Caco-2 (cell line): ENCODE measurements at places on chromosomes 16 and 17. TPM values are rescaled to one million over a fixed set of nuclear protein-coding genes. Genes with fewer than 3 reads are reported as not detected.

ZNF469 gene
- 0.07 and 0.12 TPM in 2 replicates for total RNA-seq

TIMM22 gene
- 20.1 and 20.6 TPM in 2 replicates for total RNA-seq

PLA2G10 gene
- total RNA-seq: 1.00 and 1.4 TPM in 2 replicates

GRCh38 chr16:80803339-80804055 is 901 bp downstream of the CDYL2 start:
- peak; percentile 28 for DNase-seq
- H3K27me3 ChIP-seq: no peaks in the 10 kb centered on the region; the same call in 1 of the 2 replicates
- H3K27ac ChIP-seq: no peak overlapping the region
- H3K4me1 ChIP-seq: no peaks in the 10 kb centered on the region
- peak overlapping the region; percentile 43 for H3K4me3 ChIP-seq
- no peaks in the 10 kb centered on the region for H3K36me3 ChIP-seq

DNA sequence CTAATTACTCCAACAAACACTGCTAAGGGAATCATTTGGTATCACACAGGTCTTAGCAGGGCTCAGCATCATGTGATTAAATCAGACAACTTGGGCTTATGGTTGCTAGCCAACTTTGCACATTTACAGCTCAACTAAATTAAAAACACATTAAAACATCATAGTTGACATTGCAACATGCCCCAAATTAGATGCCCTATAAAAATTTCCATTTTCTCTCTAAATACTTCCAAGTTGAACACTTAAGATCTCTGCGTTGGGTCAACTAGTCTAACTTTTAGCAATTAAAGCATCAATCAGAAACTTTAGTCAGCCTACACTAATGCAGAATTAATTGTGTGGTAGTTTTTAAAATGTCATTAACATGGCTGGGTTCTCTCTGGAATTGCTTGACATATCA is 12.1 kb downstream of the DNAJC7 start:
- H3K36me3 ChIP-seq: peaks cover 3% of the 10 kb centered on the region; the same call in 1 of the 2 replicates
- H3K4me3 ChIP-seq: no peak overlapping the region
- H3K27me3 ChIP-seq: no peaks in the 10 kb centered on the region
- H3K27ac ChIP-seq: peak overlapping the region; percentile 92

GRCh38 chr17:39173526-39174274 is 7.7 kb upstream of the ARL5C start:
- no peak overlapping the region for H3K4me3 ChIP-seq
- DNase-seq: no peak
- H3K36me3 ChIP-seq: no peaks in the 10 kb centered on the region

DNA sequence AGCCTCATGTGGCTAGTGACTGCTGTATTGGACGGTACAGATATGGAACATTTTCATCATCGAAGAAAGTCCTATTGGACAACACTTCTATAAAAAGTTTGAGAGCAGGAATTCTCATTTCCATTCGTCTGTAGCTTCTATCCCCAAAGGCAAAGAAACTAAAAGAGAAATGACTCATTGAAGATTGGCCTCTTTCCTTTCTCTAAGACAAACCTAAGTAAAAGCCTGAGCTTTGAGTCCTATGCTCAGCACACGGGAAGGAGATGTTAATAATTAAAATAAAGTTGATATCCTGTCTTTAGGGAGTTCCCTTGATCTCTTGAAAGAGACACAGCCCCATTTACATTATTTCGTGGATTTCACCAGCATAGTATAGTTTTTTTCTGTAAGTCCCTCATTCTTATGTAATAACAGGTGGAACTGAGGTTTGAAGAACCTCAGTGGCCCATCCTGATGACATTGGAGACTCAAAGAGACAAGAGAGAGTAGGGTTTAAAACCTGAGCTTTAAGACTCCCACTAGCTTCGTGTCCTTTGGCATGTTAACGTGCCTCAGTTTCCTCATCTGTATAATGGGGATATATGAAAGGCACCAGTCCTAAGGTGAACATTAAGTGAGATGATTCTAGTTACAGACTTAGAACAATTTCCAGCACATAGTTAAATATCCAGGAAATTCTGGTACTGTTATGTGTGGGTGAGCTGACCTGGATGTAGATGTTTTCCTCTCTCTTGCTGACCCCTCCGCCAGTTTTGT is 174.0 kb downstream of the IRX3 start:
- H3K36me3 ChIP-seq: no peaks in the 10 kb centered on the region
- no peaks in the 10 kb centered on the region for H3K27me3 ChIP-seq
- no peak overlapping the region for H3K27ac ChIP-seq
- no peak for DNase-seq

DNA sequence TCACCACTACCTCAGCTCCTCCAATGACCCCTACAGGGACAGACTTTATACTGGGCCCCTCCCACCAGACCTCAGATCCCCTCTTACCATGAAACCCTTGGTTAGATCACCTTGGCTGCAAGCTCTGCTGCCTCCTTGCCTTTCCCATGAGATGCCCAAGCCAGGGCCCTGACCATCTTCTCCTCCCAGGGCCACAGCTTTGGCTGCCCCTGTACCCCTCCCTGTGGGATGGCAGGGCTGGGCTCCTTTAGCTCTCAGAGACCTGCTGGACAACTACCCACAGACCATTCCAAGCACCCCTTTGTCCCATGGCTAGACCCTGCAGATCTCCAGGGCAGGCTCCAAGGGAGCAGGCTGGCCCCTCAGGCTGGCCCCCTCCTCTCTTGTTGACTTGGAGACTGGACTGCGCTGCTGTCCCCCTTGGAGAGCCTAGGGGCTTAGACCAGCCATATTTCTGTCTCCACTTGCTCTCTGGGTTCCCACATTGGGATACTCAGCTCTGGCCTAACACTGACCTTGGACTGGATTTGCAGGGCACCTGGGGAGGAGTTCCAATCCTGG is 1692.7 kb downstream of the TP53TG3F start:
- no peaks in the 10 kb centered on the region for H3K27me3 ChIP-seq
- no peaks in the 10 kb centered on the region for H3K36me3 ChIP-seq
- no peaks in the 10 kb centered on the region for H3K4me1 ChIP-seq
- no peak for DNase-seq
- H3K27ac ChIP-seq: no peak overlapping the region

DNA sequence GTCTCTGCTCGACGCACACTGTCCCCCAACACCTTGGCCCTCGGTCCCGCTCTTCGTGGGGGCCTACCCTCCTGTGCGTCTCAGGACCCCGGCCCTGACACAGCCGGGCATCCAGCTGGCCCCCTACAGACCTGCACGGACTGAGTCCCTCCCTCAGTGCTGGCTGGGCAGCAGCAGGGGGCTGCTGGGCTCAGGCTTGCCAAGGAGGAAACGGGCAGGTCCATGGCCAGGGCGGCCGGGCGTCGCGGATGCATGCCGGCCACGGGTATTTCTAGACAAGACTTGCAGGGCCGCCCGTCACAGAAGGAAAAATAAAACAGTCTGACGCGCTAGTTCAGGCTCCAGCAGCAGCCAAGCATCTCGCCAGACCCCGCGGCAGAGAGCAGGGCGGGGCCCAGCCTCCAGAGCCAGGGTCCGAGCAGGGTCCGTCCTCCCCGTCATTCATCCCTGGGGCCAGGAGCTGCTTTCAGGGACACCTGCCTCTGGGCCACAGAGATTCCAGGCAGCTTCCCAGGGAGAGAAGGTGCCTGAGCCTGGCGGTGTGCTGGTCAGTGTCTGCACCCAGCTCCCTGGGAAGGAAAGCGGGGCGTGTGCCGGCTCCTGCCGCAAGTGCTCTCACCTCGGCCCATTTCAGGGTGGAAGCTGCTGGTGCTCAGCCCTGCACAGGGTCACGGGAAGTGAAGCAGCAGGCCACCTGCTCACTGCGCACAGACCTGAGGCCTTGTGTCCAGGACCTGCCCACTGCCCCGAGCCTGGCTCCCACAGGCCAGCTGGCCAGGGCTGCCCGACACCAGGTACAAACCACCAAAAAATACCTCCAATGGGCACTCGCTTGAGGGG is 7.2 kb upstream of the PVALEF start:
- no peak for DNase-seq
- no peak overlapping the region for H3K27ac ChIP-seq

DNA sequence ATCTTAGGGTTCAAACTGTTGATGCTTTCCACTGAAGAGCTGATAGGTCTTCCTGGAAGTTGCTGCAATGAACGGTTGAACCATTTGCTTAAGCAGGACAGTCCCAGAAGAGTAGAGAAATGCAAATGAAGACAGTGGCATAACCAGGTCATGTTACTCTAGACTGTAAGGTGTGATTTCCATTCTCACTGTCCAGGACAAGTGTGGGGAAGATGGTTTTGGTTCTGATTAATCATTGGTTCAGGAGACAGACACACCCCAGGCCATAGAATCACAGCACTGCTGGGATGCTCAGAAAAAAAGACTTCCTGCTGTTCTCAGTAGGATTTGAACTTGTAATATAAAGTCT is 34.8 kb upstream of the XYLT2 start:
- no peak overlapping the region for H3K4me3 ChIP-seq
- 0 out of 2 replicates have a peak, but pooled peaks cover 4% of the 10 kb centered on the region for H3K4me1 ChIP-seq
- no peaks in the 10 kb centered on the region for H3K36me3 ChIP-seq
- no peak for DNase-seq
- H3K27me3 ChIP-seq: no peaks in the 10 kb centered on the region

DNA sequence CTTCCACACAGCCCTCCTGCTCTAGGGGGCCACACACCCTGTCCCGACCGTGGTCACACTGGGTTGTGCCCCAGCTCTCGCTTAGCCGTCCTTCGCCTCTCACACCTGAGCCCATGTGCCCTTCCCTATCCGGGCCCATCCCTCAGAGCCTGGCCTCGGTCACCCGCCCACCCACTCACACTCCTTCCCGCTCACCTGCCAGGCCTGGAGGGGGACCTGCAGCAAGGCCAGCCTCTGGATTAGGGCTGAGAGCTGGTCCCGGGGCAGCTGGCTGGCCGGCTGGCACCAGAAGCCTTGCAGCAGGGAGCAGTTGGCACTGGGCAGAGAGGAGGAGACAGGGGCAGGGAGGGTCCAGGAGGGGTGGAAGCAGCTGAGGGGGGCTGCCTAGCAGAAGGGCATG is 9.7 kb downstream of the RPUSD1 start:
- H3K27ac ChIP-seq: no peak overlapping the region
- 0 out of 2 replicates have a peak, but pooled peaks cover 3% of the 10 kb centered on the region for H3K4me1 ChIP-seq
- H3K4me3 ChIP-seq: no peak overlapping the region
- no peaks in the 10 kb centered on the region for H3K27me3 ChIP-seq
- DNase-seq: no peak
